Spinal cord (tissue), 10 donors: ENCODE measurements at places on chromosomes 1 and 21. TPM values are rescaled to one million over a fixed set of nuclear protein-coding genes. Genes with fewer than 3 reads are reported as not detected.

DNA sequence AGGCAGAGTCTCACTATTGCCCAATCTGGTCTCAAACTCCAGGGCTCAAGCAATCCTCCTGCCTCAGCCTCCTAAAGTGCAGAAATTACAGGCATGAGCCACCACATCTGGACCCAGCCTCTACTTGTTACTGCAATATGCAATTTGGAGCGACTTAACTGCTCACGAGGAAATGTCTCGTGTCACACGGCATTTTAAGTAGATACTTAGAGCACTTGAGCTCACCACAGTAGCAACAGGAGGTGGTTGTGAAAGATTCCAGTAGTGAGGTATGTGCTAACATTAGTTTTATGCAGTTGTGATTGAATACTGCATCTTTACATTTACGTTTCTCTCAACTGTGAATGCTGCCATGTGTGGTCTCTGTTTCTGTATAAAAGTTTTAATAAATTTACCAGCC, 5.8 kb upstream of the NDUFV3 start:
- H3K4me3 ChIP-seq, result no peak overlapping the region
- no peak for DNase-seq
- no peaks in the 10 kb centered on the region for H3K27me3 ChIP-seq
- peaks cover 2% of the 10 kb centered on the region for H3K4me1 ChIP-seq

DNA sequence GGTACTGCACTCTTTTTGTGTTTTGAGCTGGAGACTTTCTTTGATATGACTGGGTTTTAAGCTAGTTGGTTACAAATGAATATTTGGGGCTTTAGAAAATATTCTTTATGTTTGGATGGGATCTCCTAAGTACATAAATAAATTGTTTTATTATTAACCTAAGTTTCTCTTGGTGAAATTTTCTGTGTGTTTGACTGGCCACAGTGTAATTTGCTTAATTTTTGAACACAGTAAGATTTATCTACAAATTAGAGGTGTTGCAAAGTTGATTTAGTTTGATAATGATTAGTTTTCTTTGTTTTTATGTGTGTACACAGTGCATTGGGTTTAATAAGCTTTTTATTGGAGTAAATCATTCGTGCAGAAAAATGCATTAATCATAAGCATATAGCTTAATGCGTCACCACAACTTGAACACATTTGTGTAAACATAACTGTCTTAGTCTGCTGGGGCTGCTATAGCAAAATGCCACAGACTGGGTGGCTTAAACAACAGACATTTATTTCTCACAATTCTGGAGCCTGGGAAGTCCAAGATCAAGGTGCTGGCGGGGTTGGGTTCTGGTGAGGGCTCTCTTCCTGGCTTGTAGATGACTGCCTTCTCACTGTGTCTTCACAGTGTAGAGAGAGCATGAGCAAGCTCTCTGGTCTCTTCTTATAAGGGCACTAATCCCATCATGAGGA, 17.4 kb upstream of the SLC6A9 start:
- peaks cover 4% of the 10 kb centered on the region for H3K4me1 ChIP-seq
- H3K4me3 ChIP-seq, result no peak overlapping the region
- H3K27ac ChIP-seq, result no peak overlapping the region
- DNase-seq, result no peak
- H3K27me3 ChIP-seq, result no peaks in the 10 kb centered on the region
- no peaks in the 10 kb centered on the region for H3K36me3 ChIP-seq

- H3K4me3 ChIP-seq, result no peak overlapping the region
- H3K36me3 ChIP-seq, result no peaks in the 10 kb centered on the region
- peaks cover 20% of the 10 kb centered on the region for H3K4me1 ChIP-seq
- DNase-seq, result no peak
Observed at GRCh38 chr1:198201956-198202784, 45.4 kb downstream of the NEK7 start.

The OR2T12 gene
- not detected for total RNA-seq

The LCE3E gene
- total RNA-seq, result not detected

The OR14K1 gene
- total RNA-seq, result not detected

The THAP3 gene
- total RNA-seq, result 27.6 TPM
